T-cell (primary cell): ENCODE measurements at places on chromosomes 2 and 18. TPM values are rescaled to one million over a fixed set of nuclear protein-coding genes. Genes with fewer than 3 reads are reported as not detected.

Gene MAB21L4
- total RNA-seq, result not detected

Gene LRRTM4
- not detected for total RNA-seq

Gene ZBTB7C
- not detected for total RNA-seq

Gene MBD1
- 151 TPM for total RNA-seq

Gene SPC25
- total RNA-seq, result 0.83 TPM

Gene PRKAG3
- not detected for total RNA-seq

Gene DLX1
- total RNA-seq, result not detected

Gene SERPINB2
- not detected for total RNA-seq

Gene FHOD3
- 0.06 TPM for total RNA-seq

Gene SLC4A5
- 14.9 TPM for total RNA-seq

Gene MATN3
- total RNA-seq, result not detected

Gene CRYGC
- not detected for total RNA-seq

Gene MBD5
- 45.6 TPM for total RNA-seq

Gene STAT4
- 91.7 TPM for total RNA-seq

Gene TMEM150A
- total RNA-seq, result 8.6 TPM

Gene PRSS56
- not detected for total RNA-seq

Gene TRIM54
- total RNA-seq, result not detected

Gene OTOF
- 0.20 TPM for total RNA-seq

Gene DNAJC5G
- total RNA-seq, result not detected

Gene SCN1A
- not detected for total RNA-seq

Gene OR6B3
- total RNA-seq, result not detected

Gene OTOS
- not detected for total RNA-seq

Gene MYO7B
- total RNA-seq, result 0.13 TPM

Gene MARS2
- total RNA-seq, result 16.7 TPM

Gene REG3G
- total RNA-seq, result 0.32 TPM

Gene TBR1
- not detected for total RNA-seq

Gene WBP1
- 80.2 TPM for total RNA-seq

Gene TUBA4B
- not detected for total RNA-seq
